Activated naive CD4-positive, alpha-beta T cell (primary cell): ENCODE measurements at places on chromosomes 1 and 21.

- DNase-seq, result no peak
These were observed 81.1 kb downstream of the NR5A2 start for GRCh38 chr1:200108659-200109058.

DNA sequence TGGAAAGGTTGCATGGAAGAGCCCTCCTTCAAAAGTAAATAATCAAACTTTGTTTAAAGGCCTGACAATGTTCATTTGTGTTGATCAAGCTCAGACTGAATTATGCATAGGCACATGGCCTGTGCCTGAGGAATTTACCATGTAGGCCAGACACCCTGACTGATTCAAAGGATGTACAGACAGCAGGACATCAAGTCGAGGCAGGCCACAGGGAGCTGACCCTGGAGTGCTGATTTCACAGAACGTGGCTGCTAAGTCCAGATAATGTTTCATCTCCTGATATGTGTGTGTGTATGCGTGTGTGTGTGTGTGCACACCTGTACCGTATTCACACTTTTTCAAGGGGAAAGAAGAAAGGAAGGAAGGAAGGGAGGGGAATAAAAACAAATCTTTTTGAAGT is 34.1 kb downstream of the NAV1 start:
- DNase-seq, result no peak

DNA sequence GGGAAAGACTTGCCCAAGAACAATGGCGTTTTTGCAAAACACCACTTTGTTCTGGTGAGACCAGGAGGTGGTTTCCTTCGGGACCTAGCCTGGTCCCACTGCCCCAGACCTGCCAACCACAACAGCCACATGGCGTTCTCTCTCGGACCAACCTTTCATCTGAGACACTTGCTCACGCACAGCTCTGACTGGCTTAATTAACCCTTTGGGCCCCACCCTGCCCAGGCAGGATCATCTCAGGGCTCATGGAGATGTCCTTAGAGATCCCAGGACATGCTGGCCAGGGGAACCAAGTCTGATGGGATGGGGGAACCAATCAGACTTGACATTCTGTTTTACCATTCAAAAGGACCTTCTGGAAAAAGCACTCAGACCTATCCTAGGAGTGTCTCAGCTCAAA is 97.8 kb upstream of the SLC2A1 start:
- no peak for DNase-seq

GRCh38 chr21:30979054-30979453 is 59.2 kb downstream of the KRTAP19-8 start:
- DNase-seq, result no peak

DNA sequence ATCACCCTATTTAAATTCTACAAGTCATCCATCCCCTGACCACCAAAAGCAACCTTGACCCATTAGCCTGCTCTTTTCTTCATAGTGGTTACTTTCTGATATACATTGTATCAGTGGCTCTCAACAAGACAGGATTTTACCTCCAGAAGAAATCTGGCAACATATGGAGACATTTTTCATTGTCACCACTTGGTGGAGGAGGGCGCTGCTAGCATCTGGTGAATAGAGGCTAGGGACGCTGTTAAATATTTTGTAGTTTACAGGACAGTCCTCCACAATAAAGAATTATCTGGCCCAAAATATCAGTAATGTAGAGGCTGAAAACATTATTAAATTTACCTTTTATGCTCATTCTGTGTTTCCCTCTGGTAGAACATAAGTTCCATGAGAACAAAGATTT is 6.1 kb downstream of the HSPA13 start:
- no peak for DNase-seq

DNA sequence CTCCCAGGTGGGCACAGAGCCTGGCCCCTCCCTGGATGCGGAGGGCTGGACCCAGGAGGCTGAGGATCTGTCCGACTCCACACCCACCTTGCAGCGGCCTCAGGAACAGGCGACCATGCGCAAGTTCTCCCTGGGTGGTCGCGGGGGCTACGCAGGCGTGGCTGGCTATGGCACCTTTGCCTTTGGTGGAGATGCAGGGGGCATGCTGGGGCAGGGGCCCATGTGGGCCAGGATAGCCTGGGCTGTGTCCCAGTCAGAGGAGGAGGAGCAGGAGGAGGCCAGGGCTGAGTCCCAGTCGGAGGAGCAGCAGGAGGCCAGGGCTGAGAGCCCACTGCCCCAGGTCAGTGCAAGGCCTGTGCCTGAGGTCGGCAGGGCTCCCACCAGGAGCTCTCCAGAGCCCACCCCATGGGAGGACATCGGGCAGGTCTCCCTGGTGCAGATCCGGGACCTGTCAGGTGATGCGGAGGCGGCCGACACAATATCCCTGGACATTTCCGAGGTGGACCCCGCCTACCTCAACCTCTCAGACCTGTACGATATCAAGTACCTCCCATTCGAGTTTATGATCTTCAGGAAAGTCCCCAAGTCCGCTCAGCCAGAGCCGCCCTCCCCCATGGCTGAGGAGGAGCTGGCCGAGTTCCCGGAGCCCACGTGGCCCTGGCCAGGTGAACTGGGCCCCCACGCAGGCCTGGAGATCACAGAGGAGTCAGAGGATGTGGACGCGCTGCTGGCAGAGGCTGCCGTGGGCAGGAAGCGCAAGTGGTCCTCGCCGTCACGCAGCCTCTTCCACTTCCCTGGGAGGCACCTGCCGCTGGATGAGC is 34.2 kb downstream of the TRIM11 start:
- DNase-seq, result no peak

DNA sequence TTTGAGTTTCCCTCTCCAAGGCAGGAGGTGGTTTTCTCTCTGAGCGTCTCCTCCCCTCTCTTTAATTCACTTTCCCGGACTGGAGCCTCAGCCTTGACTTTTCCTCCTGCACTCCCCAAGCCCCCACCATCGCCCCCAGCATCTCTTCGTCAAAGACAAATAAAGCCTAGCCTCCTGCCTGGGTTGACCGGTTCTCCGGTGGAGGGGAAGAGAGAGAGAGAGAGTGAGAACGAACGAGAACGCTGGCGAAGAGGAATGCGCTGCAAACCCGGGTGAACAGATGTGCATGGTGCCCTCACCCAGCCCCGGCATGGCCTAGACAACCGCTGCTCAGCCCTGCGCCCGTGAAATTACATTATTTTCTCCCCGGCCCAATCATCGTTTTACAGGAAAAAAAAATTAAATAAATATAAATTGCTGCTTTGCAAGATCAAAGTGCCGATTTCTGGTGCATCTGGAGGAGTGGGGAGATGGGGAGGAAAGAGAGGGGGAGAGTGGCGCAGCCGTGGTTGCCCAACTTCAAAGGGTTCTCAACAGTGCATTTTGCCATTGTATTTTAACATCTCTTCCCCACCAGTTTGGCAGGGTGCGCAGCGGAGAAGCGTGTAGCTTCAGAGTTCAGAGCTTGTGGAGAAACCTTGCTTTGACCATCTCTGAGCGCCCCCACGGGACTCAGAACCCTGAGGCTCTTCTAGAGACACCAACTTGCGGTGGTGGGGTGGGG is 11.4 kb upstream of the TBX15 start:
- no peak for DNase-seq

- DNase-seq, result no peak
These were observed 85.5 kb upstream of the KIAA0040 start for GRCh38 chr1:175277783-175278733.

- DNase-seq, result no peak
These were observed 3.5 kb upstream of the CLEC20A start for GRCh38 chr1:178500091-178500770.

- DNase-seq, result no peak
These were observed 22.7 kb upstream of the RGS8 start for GRCh38 chr1:182707122-182707521.

DNA sequence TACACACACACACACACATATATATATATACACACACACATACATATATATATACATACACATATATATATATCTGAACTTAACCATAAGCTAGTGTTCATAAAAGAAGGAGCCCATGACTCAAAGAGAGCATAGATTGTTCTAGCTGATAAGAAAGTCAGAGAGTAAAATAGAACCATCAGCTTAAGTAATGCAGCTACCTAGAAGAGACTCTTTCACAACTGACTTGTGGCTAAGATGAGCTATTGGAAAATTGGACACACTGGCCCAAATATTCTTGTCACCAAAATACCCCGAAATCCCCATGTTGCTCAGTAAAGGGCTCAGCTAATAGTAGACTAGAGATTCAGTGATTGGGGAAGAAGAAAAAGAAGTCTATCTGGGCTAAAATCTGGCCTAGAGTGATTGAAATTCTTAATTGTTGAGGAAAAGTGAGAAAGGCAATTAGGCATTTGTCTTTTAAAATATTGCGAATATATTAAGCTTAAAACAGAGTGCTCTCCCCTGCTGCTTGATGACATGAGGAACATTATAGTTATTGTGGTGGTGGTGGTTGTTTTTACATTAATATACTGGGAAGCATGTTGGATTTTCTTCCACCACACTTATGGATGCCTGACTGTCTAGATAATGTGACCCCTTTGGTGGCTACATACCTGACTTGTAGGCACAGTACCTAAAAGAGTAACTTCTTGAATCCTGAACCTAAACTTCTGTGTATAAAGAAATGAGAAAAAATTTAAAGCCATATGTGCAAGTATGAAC is 6.3 kb downstream of the SLAMF1 start:
- DNase-seq, result no peak

GRCh38 chr1:164664127-164664526 is 105.1 kb downstream of the PBX1 start:
- no peak for DNase-seq

- DNase-seq, result no peak
These were observed 488.0 kb upstream of the B3GALT2 start for GRCh38 chr1:193674292-193674944.

- DNase-seq, result no peak
These were observed 129.0 kb downstream of the APP start for GRCh38 chr21:26041431-26042180.

DNA sequence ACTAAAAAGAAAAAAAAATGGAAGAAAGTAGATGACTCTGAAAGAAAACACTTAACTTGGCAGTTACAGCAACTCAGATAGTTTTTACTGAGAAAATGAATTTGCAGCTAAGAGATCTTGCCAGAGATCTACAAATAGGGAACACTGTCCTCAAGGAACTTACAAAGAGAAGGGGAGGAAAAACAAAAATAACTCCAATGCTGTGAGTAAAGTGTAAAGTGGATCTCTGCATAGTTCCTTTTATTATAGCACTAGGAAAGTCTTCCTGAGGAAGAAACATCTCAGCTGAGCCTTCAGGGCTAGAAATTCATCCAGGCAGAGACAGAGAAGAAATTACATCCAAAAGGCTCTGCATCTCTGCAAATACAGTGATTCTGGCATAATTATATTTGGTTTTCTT is 3.9 kb downstream of the CD1B start:
- no peak for DNase-seq

GRCh38 chr1:8259498-8260290 is 58.2 kb upstream of the SLC45A1 start:
- DNase-seq, result no peak

DNA sequence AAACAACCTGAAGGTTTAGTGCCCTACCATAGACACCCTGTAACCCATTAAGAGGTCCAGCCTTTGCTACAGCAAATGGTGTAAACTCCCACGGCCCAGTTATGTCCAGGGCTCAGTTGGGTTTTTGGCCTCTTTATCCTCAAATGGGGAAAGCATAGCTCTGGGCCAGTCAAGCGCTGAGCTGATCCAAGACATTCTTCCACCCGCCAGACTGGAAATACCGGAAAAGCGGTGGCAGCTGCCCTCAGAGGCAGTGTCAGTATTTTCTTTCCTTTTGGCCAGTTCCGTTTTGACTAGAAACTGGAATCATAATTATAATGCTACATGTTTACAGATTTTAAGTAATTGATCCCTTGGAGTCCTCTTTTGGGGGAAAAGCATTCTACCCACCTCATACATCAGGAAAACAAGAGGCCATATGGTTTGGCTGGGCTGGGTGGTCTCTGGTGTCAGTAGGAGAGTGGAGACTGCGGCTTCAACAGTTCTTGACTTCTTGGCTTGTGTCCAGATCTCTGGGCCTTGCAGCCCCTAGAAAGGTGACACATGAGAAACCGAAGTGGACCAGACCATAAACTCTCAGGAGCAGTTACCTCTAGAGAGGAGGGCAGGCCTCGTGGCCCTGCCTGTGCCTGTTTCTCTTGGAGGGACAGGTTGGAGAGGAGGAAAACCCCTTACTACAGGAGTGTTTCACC is 30.2 kb upstream of the CLDN14 start:
- DNase-seq, result no peak

GRCh38 chr1:203046984-203047630 is 20.8 kb downstream of the PPFIA4 start:
- DNase-seq, result no peak

DNA sequence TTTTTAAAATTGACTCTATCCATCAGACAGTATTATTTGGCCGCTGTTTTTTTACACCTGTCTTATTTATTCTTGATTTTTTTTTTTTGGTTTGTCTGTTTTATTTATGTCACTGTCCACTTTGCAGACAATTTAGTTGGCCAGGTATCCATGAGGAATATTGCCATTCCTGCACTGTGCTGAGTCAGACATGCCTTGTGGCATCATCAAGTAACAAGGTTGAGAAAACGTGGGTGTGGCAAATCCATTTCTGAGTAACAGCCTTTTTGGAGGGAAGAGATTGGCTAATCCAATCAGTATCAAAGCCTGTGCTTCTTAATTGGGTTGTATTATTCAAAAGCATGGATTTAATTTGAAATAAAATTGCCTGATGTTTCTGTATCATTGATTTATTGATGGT is 463.1 kb downstream of the USP25 start:
- no peak for DNase-seq

GRCh38 chr1:156863631-156864030 is 3.0 kb downstream of the NTRK1 start:
- no peak for DNase-seq
